A673 (cell line): ENCODE measurements at places on chromosomes 1 and 21.
A peak's percentile ranks its signal among the peaks of the same experiment; 100 is the strongest.

DNA sequence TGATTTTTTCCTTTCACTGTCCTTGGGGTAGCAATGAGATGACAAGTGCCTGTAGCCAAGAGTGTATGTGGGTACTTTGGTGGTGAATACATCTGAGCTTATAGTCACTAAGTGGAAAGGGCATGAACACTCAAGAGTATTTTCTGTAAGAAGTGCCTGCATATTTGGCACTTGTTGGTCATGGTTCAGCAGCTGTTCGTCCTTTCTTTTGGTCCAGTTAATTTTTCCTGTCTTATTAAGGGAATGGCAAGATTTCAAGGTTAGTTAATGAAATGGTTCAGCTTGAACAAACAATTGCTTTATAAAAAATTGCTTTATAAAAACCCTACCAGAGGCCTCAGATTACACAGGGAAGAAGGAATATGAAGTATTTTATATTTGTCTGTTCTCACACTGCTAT, 48.6 kb upstream of the GPR52 start:
- no peak for DNase-seq

GRCh38 chr1:174497478-174497877, 49.7 kb downstream of the GPR52 start:
- DNase-seq = no peak

- peak; percentile 56 for DNase-seq
Measured at GRCh38 chr1:60874718-60875117, 207.6 kb upstream of the NFIA start.

DNA sequence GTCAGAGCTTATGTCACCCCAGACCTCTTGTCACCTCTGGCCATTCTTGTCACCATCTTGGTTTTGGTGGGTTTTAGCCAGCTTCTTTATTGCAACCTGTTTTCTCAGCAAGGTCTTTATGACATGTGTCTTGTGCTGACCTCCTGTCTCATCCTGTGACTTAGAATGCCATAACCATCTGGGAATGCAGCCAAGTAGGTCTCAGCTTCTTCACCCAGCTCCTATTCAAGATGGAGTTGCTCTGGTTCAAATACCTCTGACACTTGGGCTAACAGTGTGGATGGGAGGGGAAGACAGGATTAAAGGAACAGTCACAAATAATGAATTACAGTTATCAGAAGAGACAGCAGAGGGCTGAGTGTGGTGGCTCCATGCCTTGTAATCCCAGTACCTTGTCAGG, 30.5 kb upstream of the PIK3CD start:
- DNase-seq = no peak

DNA sequence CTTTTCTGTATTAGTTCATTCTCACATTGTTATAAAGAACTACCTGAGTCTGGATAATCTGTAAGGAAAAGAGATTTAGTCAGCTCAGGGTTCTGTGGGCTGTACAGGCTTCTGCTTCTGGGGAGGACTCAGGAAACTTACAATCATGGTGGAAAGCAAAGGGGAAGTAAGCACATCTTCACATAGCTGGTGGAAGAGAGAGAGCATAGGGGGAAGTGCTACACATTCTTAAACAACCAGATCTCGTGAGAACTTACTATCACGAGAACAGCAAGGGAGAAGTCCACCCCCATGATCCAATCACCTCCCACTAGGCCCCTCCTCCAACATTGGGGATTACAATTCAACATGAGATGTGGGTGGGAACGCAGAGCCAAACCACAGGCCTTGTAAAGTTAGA, 37.9 kb upstream of the AHCTF1 start:
- no peak for DNase-seq

DNA sequence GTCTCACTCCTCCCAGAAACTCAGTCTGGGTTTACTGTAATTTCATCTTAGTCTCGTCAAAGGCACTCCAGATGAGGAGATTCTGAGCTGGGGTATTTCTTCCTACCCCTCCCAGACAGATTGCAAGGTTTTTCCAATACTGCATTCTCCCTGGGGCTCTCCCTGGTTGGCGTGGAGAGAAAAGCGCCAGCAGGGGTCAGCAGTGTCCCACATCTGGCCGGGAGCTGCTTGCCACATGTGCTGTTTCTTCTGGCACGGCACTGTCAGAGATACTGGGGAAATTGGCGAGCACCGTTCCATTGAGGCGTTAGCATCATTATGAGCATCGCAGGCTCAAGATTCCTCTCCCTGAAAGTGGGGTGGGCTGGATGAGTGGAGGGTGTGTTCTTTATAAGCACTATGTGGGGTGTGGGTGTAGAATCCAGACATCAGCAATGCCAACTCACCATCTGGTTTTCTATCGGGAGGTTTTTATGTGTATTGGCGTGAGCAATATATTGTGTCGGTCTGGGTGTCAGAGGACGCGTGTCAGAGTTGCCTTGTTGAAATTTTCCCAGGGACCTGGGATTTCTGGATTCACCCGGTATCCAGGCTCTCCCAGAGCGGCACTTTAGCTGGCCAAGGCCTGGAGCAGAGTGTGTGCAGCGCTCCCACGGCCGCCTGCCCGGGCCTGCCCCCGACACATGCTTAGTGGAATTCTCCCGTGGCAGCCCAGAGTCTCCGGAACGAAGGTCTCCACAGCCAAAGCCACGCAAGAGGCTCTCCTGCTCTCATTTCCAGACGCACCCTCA, 8.0 kb upstream of the NAV1 start:
- DNase-seq = peak; percentile 91

DNA sequence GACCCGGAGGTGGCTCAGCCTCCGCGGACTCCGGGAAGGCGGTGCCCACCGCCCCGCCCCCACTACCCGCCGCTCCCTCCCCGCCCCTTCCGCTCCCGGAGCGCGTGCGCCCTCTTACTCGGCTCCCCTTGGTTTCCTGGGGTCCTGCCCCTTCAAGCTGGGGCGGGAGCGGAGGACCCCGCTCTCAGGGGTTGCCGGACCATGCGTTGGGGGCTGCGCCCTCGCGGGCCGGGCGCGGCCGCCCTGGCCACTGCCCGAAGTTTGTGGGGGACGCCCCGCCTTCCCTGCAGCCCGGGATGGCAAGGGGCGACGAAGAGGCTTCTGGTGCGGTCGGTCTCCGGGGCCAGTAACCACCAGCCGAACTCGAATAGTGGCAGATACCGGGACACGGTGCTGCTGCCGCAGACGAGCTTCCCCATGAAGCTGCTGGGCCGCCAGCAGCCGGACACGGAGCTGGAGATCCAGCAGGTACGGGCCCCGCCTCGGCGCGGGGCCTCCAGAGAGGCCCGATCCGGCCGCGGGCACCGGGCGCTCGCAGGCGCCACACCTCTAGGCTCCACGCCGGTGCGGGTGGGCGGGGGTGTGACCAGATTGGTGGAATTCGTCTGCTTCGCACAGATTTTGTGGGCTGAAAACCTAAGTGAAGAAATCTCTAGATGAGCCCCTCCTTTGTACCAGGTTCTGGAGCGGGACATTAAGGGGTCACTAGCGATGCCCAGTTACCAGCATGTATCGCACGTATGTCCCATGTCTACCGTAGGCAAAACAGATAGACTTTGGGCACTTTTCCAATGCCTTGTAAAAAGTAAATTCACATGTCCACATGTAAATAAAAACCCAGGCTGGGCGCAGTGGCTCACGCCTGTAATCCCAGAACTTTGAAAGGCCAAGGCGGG, at the start of gene IARS2:
Gene IARS2 (plus strand): TSS at position 117 of the 896 bp plus-strand sequence. CDS start 85 bp downstream, at position 202.
- peak; percentile 93 for DNase-seq

DNA sequence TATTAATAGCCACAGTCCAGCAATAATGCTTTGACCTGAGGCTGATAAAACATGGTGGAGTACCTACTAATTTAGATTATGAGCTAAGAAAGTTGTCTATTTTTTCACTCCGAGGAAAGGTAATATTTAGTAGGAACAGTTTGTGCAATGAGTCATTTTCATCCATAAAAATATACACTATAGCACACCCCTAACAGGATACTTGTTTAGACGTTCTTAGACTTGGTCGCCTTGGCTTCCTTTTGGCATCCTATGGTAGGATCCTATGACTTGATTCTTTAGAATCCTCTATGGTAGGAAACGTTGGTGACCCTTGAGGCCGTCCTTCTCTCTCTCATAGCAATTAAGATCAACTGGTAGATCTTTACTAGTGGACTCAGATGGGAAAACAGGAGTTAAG, 81.8 kb downstream of the RGS7 start:
- no peak for DNase-seq

- no peak for DNase-seq
Measured at GRCh38 chr1:79252598-79252997, 246.1 kb upstream of the ADGRL4 start.

DNA sequence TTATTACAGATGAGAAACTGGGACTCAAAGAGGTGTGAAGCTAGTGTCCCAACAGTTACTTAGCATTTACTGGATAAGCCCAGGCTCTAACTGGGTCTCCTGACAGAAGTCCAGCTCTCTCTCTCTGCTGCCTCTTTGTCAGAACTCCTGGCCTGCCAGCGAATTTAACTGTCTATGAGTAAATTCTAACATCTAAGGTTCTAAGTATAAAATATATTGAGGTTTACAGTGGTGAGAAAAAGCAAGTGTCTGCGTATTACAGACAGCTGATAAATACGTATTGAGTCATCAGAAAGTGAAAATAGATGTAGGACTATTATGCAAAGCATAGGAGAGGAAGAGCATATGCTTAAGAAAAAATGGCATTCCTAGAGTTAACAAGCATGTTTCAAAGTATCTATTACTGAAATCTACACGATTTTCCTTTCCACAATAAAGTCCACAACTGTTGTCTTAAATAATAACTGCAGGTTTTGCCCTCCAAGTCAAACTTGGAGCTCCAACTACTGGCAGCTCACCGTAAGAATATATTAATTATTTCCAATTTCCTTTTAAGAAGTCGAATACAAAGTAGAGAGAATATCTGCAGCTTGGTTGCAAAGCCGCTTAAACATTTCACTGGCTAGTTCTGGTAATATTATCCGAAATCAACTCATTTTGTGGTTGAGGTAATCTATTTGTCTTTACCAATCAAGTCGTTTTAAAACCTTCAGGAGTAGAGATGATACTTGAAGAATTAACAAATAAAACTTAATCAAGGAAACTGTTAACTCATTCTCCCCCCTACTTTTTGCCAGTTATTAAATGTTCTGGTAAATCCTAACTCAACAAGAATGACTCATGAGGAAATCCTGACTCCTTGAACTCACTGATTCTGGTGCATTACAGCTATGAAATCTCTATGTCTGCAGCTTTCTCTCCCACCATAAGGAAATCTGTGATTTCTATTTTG, 1.4 kb upstream of the RGS2 start:
- peak; percentile 72 for DNase-seq

- peak; percentile 64 for DNase-seq
Measured at GRCh38 chr1:156119503-156120209, 5.1 kb downstream of the LMNA start.

GRCh38 chr1:8641377-8641997, 176.0 kb downstream of the RERE start:
- DNase-seq = peak; percentile 52

DNA sequence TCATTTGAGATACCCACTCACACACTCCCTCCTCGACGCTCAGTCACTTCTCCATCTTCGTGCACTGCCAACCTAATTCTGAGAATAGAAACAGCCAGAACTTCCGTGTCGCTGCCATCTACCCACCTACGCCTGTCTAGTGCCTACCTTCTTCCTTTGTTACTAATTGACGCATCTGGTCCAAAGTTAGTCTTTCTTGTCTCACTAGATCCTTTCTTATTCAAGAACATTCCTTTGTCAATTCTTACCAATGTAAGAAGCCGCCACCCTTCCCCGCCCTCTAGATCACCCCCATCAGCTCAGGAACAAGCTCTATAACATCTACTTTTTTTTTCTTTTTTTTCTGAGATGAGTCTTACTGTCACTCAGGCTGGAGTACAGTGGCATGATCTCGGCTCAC, 3.7 kb downstream of the PADI6 start:
- DNase-seq = no peak

DNA sequence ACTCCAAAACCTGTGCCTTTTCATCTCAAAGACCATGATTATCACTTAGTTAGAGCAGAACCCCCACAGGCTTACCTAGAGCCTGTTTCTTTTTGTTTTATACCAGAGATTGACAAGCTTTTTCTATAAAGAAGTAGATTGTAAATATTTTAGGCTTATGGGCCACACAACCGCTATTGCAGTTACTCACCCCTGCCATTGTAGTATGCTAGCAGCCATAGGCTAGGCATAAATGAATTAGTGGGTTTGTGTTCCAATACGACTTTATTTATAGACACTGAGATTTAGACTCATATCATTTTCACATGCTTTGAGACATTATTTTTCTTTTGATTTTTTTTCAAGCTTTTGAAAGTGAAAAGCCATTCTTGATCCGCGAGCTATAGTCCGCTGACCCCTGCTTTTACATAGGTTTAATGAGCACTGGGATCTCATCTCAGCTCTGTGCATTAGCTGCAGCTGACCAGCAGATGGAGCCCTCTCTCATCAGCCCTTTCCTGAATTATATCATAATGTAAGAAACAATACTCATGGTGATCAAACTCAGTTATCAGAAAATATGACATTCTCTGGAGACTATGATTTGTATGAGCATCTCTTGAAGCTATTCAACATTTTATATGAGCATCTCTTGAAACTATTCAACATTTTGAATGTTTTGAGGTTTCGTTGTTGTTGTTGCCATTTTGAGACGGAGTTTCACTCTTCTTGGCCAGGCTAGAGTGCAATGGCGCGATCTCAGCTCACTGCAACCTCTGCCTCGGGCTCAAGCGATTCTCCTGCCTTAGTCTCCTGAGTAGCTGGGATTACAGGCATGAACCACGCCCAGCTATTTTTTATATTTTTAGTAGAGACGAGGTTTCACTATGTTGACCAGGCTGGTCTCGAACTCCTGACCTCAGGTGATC, 111.9 kb upstream of the L1TD1 start:
- DNase-seq = peak; percentile 53

DNA sequence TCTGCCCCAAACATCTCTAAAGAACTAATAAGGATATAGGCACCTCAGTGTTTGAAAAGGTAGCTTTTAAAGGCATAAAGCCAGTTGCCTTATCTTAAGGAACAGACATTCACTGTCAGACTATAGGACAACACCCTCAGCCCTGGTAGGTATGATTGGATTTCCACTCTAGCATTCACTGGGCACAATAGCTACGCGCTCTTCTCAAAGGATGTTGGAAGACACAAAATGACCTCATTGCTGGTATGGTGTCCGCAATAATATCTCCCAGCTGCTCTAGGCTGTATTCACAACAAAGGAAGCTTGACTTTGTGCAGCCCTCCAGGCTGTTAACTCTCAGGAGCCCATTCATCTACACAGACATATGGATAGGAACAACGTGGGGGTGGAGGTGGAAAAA, 119.4 kb upstream of the CXADR start:
- DNase-seq = no peak

DNA sequence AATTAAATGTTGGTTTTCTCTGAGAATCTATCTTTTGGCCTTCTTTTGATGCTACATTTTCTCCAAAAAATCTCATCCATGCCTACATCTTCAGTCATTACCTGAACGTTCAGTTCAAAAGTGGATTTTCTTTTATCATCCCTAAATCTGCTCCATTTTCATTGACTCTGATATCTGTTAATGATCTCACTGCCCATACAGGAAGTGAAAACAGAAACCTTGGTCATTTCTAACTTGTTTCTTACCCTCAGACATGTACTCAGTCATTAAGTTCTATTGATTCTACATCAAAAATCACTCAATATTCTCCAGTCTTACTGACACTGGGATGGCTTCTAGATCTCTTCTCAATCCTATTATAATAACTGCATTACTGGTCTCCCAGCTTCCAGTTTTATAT, 22.7 kb downstream of the PRKACB start:
- DNase-seq = no peak
